ENCODE measurements at places on chromosomes 7 and 10. TPM values are rescaled to one million over a fixed set of nuclear protein-coding genes. Genes with fewer than 3 reads are reported as not detected.

GRCh38 chr7:25779002-25779546, 372.9 kb upstream of the NFE2L3 start:
- no peak for DNase-seq

- DNase-seq = no peak
Measured at GRCh38 chr10:106874604-106874889, 290.0 kb downstream of the SORCS1 start.

DNA sequence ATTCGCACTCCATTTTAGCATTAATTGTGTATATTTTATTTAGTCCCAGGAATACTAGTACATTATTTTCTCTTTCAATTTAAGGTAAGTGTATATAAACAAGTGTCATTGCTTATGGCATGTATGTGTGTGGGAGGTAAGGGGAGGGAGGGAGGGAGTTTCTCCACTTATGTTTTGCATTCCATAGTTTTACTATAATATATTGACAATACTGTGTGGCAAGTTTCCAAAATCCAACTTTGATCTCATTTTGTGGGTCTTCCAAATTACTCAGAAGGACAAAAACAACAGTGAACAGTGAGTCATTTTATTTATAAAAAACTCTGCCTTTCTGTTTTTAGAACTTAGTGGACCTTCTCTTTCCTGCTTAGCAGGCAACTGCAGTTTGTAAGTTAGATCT, 102.3 kb upstream of the SEMA3E start:
- no peak for DNase-seq

GRCh38 chr7:18498341-18498740, 2.8 kb downstream of the HDAC9 start:
- no peak for DNase-seq

DNA sequence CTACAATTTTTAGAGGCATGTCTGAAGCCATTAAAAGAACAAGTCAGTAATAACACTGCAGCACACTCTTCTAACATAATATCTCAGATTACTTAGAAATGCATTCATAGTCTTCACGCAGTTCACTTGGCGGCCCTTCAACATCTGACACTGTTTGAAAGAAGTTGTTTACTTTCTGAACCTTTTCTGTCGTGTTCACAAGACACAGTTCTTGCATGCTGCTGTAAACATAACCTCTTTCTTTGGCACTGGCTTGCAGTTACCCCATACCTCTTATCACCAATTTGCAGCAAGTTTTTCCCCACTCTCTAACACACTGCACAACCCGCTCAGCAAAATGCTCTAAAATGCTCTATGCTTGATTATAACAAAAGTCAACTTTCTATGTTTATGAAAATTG, 12.0 kb downstream of the PIP4K2A start:
- no peak for DNase-seq

- peak; percentile 73 for DNase-seq
Measured at GRCh38 chr10:71266147-71266917, 52.7 kb upstream of the SLC29A3 start.

DNA sequence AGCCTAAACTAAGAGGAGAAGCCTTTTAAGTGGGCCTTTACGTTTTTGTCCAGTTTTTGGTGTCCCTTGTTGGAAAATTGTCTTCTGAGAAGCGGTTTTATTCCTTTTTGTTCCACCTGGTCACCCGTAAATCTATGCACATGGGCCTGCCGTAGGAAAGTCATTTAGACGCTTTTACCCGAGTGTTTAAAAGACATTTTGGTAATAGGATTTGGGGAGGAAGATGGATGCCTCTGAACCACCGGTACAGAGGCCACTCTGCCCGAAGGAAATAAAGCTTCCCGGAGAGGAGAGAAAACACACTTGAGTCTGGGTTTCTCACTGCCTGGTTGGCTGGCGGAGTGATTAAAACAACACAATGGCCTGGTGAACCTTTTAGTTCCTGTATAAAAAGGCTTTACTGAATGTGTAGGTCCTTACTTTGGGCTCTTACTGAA, 760 bp downstream of the THNSL1 start:
- DNase-seq = no peak

- DNase-seq = no peak
Measured at GRCh38 chr7:23470330-23471105, at the start of gene IGF2BP3. Gene IGF2BP3 (minus strand): TSS chr7:23470491. CDS start chr7:23470110, 381 bp downstream.

- no peak for DNase-seq
Measured at GRCh38 chr10:43222210-43222720, 44.6 kb downstream of the RASGEF1A start.

GRCh38 chr10:29377333-29377961, 88.6 kb downstream of the LYZL1 start:
- DNase-seq = no peak

DNA sequence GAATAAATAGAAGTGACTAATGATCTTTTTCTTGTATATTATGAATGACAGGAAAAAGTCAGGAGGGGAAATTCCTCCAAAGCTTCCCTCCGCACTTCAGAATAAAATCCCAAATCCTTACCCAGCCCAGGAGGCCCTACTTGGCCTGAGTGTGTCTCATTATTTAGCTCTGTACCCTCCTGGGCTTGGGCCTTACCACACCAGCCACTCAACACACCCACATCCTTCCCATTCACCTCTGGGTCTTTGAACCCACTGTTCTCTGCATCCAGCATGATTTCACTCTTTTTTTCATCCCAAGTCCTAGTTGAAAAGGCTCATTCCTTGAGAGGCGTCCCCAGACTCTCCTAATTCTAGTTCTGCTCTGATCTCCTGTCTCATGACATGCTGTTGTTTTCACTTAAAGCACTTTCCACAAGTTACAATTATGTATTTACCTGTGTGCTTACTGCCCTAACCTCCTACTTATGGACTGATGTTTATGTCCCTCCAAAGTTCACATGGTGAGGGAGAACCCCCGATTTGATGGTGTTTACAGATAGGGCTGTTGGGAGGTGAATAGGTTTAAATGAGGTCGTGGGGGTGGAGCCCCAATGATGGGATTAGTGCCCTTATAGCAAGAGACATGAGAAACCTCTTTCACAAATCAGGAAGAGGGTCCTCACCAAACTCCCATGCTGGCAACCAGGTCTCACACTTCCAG, 6.4 kb downstream of the NOD1 start:
- no peak for DNase-seq

DNA sequence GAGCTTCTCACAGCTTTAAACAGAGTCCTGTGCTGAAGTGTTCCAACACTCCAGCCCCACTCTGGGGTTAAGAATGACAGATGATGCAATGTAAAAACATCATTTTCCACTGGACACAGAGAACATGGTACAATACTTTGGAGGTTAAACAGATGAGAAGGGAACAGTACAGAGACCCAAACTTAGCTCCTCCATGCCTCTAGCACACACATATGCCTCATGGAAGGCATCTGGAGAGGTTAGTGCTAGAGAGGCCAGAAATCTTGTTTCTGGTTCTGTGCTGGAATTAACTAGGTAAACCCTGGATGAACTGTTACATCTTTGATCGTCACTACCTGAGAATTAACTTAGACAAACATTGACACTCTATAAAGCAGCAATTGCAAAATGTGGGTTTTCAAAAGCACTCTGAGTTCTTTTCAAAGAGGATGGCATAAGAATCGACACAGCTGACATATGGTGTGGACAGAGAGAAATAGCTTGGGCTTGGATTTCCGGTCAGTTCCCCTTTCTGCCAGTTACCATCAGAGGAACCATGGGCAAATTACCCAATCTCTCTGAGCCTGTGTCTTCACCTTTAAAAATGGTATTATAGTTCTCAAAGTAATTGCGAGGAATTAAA, 81.9 kb downstream of the KCNMA1 start:
- DNase-seq = no peak

- DNase-seq = no peak
Measured at GRCh38 chr10:103177123-103177522, 15.9 kb downstream of the NT5C2 start.

DNA sequence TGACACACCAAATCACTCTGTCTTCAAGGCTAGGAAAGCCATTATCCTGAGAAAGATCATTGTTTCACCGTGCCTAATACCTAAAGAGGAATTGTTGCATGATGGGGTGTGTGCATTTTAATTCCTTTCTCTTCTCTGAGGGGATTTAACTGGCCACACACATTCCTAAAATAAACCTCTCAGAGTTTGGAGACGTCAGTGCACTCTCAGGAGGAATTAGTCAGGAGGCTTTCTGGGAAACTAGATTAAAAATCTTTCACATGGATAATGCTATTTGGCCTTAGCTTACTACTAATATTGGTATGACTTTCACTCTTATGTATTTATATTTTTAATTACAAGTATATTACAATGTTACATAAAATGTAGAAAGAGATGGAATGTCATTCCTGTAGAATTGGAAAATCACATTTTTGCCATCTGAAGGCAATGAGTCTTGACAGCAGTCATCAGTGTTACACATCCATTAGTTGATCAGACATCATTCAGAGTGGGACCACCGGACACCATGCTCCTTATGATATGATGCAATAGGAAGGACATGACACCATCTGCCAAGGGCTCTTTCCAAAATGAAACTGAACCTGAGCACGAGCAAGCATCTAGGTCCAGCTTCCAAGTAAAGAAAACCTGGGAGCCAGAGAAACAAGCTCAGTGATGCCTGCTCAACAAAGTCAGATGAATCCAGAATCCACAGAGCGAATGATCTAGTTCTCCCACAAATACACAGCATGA, 43.1 kb upstream of the TMEM273 start:
- DNase-seq = no peak

GRCh38 chr10:116888380-116889055, 39.2 kb downstream of the ENO4 start:
- peak; percentile 33 for DNase-seq

GRCh38 chr7:152512706-152513105, 76.9 kb upstream of the KMT2C start:
- no peak for DNase-seq

DNA sequence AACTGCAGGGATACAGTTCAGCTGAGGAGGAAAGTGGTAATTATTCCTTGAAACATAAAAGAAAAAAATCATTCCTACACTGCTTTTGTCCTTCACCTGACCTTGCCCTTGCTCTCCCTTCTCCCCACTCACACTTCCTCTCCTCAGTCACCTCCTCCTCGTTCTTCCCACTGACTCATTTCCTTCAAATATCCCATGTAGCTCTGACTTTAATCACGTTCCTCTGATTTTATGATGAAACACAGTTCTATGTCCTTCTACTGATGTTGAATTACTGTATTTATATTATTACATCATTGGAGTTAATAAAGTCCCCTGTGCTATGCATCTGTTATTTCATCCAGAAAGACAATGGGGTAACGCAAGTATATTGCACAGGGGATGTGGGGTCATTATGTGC, 575.6 kb downstream of the POM121L12 start:
- no peak for DNase-seq

DNA sequence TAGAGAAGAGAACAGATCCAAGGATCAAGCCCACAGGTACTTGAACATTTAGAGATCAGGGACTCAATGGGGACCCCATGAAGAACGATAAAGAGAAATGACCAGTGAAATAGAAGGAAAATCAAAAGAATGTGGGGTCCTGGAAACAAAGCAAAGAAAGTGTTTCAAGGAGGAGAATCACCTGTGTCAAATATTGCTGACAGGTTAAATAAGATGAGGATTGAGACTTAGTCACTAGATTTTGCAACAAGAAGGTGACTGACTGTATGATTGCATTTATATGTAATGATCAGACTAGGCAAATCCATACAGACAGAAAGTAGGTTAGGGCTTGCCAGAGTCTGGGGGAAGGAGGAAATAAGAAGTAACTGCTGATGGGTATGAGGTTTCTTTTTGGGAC, 254.9 kb upstream of the NPY start:
- DNase-seq = no peak

DNA sequence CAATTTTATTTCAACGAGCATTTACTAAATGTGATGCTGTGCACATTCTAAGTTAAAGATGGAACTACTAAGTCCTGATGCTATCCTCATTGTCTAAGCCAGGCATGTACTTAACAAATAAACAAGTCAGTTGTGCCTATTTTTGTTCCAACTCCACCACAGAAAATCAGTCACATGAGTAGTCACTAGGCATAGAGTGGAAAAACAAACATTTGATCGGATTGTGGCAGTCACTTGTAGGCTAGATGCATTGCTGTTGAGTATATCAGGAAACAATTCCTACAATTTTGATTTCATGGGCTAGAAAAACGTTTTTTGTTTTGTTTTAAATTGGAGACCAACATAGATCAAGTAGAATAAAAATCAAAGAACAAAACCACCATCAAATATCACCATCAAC, 177.6 kb upstream of the SLC25A13 start:
- DNase-seq = no peak

GRCh38 chr7:55409482-55410225, 44.5 kb downstream of the LANCL2 start:
- no peak for DNase-seq

The WASHC2A gene
- 45.4 TPM for total RNA-seq

The TAS2R5 gene
- 0.47 TPM for total RNA-seq

The DIP2C gene
- total RNA-seq = 30.8 TPM

The C10orf71 gene
- total RNA-seq = 136 TPM

The FOXI2 gene
- total RNA-seq = 0.08 TPM

The PRRT4 gene
- total RNA-seq = 1.6 TPM

The GCC1 gene
- 6.8 TPM for total RNA-seq

The CYP2E1 gene
- total RNA-seq = 1.1 TPM

The BICC1 gene
- total RNA-seq = 5.7 TPM

The TAC1 gene
- not detected for total RNA-seq

The SPDYE16 gene
- total RNA-seq = 0.22 TPM

The KIF11 gene
- 0.96 TPM for total RNA-seq

The ADARB2 gene
- total RNA-seq = 0.11 TPM

The RNF32 gene
- total RNA-seq = not detected
